ENCODE measurements at places on chromosomes 16 and 17.

GRCh38 chr16:2425008-2425518 is 4.2 kb upstream of the CCNF start:
- DNase-seq, result no peak

GRCh38 chr17:63675231-63675606 is 24.7 kb downstream of the LIMD2 start:
- no peak for DNase-seq

DNA sequence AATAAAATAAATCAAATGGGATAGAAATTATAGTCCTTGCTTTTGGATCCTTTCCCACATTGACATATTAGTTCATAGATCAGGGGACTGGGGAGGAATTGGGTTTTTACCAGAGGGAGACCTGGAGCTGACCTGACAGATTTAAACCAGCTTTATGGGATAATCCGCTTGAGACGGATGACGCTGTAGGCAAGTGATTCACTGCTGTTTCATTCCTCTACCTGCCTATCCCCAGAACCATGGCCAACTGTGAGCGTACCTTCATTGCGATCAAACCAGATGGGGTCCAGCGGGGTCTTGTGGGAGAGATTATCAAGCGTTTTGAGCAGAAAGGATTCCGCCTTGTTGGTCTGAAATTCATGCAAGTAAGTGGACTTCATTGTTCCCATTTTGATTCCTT is 2.1 kb downstream of the NME1 start:
- DNase-seq, result no peak

- DNase-seq, result no peak
These were observed 6.4 kb downstream of the ITGAL start for GRCh38 chr16:30478766-30479478.

- DNase-seq, result no peak
These were observed 428 bp downstream of the PHF12 start for GRCh38 chr17:28950752-28951427.

DNA sequence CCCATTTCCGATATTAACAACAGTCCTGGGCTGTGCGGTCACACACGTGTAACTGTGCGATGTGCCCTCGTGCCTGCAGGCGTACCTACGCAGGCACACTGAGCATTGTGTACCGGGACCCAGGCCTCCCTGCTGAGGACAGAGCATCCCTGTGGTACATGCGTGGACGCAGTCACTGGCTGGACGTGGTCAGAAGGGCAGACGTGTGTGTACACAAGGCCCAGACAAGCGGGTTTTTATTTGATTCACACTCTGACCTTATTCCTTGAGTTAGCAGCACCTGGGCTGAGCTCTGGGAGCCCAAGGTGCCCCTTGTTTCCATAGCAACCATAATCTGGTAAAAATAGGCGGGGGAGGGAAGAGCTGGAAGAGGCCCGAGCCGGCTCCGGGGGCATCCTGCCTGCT is 19.5 kb downstream of the RAP1GAP2 start:
- no peak for DNase-seq

- DNase-seq, result no peak
These were observed 985.7 kb downstream of the CDH8 start for GRCh38 chr16:61050547-61050946.

GRCh38 chr17:55673743-55674506 is 48.7 kb downstream of the TMEM100 start:
- no peak for DNase-seq

DNA sequence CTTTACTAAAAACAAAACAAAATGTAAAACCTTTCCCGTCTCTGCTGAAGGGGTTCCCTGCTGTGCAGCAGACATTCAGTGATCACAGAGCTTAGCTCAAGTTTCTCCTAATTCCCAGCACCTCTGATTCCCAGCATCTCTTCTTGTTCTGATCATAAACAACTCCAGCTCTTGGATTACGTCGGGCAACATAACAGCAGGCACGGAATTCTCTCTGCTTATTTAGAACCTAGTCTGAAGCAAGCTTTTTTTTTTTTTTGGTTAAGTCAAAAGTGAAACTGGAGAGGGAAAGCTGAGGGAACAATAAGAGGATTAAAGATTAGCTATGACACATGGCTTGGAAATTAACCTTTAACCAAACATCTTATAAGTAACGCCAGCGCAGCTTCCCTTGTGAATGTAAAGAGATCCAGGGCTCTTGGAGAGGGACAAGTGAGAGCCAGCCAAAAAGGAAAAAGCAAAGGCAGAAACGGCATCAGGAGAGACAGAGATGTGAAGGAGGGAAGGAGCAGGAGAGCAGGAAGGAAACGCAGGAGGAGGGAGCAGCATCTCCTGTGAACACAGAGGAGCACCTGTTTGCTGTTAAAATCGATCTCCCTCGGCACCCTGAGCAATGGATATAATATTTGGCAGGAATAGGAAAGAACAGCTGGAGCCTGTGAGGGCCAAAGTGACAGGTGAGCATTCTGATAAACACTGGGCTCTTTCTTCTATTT is at the start of gene BCO1:
TSS of gene BCO1 (plus strand) at position 394 of the 716 bp plus-strand sequence. CDS start at position 614, 220 bp downstream.
- DNase-seq, result no peak

GRCh38 chr17:76726776-76727718 is at the start of gene METTL23:
Gene METTL23, plus strand, starts transcription at chr17:76726839. Its CDS starts 2,872 bp downstream, at chr17:76729711.
- DNase-seq, result no peak

DNA sequence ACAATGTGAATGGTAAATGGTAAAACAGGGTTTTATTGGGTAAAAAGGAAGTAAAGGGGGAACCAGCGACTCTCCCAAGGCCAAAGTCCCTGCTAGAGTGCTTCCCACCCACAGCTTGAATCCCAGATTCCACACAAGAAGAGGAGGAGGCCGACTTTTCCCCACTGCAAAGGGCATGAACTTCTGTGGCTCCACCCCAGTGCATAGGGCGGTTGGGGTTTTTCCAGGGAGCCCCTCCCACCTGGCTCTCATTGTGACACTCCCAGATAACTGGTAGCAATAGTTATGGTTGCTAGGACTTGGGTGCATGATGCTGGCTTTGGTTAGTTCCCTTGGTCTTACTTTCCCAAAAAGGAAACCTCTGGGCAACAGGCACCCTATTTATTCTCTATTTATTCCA is 666.0 kb upstream of the CA10 start:
- DNase-seq, result no peak

DNA sequence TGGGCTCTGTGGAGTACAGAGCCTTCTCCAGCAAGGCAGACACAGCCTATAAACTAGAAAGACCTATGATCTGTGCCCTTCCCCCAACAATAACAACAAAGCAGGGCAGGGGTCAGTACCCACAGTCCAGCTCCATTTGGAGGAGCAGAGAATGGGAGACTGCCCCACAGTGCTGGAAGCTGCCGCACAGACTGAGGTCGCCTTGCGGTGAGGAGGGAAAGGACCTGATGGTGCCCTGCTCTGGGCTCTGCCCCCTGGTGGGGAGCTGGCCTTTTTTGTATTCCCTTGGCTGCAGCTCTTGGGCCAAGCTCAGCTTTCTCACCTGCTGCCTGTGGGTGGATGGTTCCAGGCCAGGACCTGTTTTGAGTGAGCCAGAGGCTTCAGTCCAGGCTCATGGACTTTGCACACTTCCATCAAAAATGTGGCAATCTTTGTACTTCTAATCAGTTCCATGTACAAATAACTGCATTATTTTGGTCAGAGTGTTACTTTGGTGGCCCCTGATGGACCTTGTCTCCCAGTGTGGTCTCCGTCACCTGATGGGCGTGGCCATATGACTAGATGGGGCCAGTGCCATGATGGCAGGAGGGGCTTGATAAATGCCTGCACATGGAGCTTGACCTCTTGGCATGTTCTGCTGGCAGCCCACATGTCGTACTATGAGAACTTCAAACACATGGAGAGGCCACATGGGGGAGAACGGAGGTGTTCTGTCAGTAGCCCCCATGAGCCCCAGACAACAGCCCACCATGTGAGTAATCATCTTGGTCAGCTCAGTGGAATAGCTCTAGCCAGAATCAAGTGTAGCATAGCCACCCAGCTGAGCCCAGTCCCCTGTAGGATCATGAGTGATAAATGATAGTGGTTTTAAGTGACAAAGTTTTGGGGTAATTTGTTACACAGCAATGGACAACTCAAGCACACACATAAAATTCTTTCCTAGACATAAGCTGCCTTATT is 24.2 kb downstream of the B9D1 start:
- peak; percentile 31 for DNase-seq

- no peak for DNase-seq
These were observed 57.3 kb upstream of the CDC42EP4 start for GRCh38 chr17:73369111-73369521.

DNA sequence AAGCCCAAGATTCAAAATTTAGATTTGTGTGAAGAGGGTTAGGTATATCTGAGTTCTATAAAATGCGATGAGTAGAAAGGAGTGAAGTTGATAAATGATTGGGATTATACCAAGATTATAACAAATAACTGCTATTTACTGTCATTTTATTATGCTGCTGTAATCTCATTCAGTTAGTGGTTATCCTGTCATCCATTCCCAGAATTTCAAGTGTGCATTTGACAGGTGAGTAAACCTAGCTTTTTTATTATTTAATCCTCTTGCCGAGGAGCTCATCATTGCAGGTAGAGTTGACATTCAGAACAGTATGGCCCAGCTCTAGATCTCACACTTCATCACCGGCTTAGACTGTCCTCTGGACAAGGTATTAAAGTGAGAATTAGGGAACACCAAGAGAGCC is 1146.2 kb downstream of the CDH11 start:
- DNase-seq, result no peak

- no peak for DNase-seq
These were observed 39.0 kb downstream of the GRB2 start for GRCh38 chr17:75366432-75366831.

DNA sequence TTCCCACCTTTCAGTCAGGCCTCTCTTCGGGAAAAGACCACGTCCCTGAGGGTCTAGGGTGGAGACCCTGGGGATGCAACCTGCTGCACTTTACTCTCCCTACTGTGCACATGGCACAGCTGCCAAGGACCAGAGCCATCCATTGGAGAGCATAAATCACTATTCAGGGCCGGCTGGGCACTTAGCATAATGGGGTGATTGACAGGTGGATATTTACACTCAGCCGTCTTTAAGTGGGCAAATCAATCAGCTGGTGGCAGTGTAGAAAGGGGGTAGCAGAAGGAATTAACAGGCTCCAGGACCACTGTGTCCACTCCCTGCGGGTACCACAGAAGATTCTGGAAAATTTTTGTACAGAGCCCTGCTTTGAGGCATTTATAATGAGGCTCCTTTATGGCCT is 87.3 kb upstream of the IRX6 start:
- DNase-seq, result no peak

DNA sequence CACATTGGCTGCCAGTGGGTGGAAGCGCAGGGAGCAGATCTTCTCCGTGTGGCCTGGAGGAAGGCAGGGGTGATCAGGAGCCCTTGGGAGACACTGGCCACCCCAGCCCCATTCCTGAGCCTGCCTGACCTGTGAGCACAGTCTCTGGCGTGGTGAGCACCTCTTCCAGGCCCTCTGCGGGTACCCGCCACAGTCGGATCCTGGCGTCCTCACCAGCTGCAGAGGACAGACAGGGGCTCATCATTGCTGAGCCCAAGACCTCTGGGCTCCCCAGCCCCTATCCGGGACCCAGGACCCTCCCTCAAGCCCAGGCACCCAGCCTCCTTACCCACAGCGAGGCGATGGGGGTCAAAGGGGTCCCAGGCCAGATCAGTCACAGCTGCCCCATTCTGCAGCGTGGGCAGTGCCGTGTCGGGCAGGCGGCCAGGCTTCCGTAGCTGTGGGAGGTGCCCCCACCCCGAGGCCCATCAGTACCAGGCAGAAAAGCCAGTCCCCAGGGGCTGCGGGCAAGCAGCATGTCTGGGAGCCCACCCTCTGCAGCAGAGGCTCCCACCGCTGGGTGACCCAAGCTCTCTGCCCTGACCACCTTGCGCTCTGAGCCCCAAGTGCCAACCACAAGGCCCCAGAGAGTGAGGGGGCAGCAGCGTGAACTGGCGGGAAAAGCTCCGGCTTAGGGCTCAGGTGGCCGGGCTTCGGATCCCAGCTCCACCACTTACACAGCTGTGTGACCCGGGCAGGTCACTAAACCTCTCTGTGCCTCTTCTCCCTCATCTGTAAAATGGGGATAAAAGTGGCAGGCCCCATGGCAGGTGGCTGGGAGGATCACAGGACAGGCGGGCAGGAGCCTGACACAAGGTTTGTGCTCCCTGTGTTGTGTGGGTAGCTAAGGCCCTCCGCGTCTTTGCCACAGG is 10.2 kb upstream of the PAM16 start:
- no peak for DNase-seq

- no peak for DNase-seq
These were observed 170.8 kb upstream of the FAM20A start for GRCh38 chr17:68771867-68772515.

GRCh38 chr17:50508573-50509460 is 578 bp downstream of the MYCBPAP start:
- no peak for DNase-seq

GRCh38 chr16:29192329-29193247 is 207.7 kb downstream of the LAT start:
- no peak for DNase-seq

DNA sequence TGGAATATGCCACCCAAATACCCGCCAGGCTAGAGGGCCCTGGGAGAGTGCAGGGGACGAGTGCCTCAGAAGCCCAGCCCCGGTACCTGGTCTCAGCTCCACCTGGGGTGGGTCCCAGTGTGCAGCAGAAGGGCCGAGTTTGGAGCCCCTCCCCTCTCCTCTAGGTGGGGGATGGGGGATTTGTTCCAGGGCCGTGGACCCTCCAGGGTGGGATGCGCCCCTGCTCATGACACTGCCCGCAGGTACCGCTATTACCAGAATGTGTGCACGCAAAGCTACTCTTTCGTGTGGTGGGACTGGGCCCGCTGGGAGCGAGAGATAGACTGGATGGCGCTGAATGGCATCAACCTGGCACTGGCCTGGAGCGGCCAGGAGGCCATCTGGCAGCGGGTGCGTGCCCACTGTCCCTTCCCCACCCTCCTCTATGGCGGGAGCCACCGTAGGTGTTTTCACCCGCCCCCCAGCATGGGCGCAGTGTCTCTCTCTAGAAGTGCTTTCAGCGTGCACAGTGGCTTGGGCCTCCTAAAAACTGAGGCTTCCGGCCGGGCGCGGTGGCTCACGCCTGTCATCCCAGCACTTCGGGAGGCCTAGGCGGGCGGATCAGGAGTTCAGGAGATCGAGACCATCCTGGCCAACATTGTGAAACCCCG is 1.2 kb downstream of the NAGLU start:
- DNase-seq, result no peak

GRCh38 chr17:37133136-37133535 is 184.4 kb downstream of the AATF start:
- no peak for DNase-seq

DNA sequence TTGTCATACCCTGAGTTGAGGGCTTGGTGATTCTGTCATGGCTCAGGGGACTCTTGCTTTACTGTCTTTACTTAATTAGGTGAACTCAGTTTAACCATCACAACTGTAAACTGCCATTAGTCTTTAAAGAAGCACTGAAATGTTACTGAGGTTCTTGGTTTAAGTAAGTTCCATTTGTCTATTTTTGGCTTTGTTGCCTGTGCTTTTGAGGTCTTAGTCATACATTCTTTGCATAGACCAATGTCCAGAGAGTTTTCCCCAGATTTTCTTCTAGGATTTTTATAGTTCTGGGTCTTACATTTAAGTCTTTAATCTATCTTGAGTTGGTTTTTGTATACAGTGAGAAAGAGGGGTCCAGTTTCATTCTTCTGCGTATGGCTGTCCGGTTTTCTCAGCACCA is 137.5 kb downstream of the SOCS1 start:
- no peak for DNase-seq

Measured in stimulated activated CD8-positive, alpha-beta memory T cell treated with anti-CD3 and anti-CD28 coated beads, Interleukin-15, amount 100 ng/mL, for 4 hours (primary cell).